ENCODE measurements at places on chromosomes 11 and 22.
A peak's percentile ranks its signal among the peaks of the same experiment; 100 is the strongest.

- peak; percentile 49 for DNase-seq
These were observed 1.1 kb upstream of the CEND1 start for GRCh38 chr11:790721-791564.

DNA sequence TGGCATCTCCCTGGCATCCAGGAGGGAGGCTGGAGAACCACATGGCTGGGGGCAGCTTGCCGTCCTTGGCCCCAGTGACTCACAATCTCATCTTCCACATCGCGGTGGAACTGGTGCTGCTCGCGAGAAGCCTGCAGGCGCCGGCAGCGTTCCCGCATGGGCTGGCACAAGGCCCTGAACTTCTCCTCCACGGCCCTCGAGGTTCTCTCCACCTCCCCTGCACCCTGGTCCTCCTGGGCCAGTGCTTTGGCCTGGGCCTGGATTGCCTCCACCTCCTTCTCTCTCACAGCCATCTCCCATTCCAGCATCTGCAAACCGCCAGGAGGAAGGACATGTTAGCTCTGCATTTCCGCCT lies 16.3 kb upstream of the RBM4B start:
- no peak for DNase-seq

GRCh38 chr22:37254867-37255233 lies 10.8 kb upstream of the RAC2 start:
- no peak for DNase-seq

- no peak for DNase-seq
These were observed 109.6 kb downstream of the CEP164 start for GRCh38 chr11:117437041-117437790.

DNA sequence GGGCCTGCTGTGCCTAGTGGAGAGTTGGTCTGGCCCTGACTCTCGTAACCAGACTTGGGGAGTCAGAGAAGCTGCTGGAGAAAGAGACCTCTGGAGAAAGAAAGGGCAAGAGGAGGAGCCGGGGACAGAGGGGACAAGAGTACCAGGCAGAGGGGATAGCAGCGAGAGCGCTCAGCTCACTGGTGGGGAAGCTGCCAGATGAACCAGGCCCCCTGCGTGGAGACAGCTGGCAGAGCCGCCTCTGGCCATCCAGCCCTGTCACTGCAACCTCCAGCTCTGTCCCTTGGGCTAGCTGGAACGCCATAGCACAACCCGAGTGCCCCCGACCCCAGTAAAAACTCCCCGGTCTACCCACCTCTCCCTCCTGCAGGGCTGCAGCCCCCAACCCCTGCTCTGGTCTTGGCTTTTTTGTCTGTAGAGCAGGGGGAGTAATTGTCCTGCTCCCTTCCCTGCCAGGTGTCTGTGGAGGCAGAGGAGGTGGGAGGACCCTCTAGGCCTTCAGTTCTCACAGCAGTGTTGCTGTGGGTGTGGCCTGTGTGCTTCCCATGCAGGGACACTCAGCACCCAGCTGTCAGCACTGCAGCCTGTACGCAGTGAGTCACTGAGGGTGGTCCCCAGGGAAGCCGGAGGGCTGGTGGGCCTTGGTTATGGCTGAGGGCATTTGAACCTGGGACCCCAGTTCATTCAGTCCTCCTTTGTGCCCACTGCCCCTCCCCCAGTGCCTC lies 4.8 kb upstream of the SUN2 start:
- DNase-seq = peak; percentile 37

- DNase-seq = no peak
These were observed 245.9 kb downstream of the MIAT start for GRCh38 chr22:26903030-26903856.

DNA sequence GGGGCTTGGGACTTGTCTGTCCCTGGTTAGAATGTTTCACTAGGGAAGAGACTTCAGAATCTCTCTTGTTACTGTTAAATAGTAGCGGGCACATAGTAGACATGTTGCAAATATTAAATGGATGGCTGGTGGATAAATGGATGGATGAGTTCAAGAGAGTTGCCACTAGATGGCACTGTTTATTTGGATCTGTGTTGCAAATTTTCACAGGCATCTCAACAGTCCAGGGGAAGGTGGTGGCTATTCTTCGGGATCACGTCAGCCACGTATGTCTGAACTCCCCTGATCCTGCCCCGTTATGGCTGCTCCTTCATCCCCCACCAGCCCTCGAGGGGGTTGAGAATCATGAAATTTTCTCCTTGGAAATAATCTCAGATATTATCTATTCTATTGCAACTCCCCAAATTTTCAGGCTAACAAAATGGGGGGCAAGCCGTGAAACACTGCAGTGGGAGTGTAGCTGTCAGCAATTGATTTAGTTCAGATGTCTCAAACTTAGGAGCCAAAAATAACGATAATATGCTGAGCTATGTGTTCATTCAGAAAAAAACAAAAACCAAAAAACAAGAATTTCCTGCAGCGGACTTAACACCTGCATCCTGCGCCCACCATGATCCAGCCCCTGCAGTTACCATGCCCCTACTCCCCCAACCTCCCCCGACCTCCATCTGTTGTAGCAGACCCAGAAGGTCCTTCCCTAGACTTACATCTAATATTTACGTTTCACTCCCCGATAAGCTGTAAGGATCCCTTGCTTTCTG lies 29.1 kb upstream of the BIRC3 start:
- DNase-seq = peak; percentile 81

DNA sequence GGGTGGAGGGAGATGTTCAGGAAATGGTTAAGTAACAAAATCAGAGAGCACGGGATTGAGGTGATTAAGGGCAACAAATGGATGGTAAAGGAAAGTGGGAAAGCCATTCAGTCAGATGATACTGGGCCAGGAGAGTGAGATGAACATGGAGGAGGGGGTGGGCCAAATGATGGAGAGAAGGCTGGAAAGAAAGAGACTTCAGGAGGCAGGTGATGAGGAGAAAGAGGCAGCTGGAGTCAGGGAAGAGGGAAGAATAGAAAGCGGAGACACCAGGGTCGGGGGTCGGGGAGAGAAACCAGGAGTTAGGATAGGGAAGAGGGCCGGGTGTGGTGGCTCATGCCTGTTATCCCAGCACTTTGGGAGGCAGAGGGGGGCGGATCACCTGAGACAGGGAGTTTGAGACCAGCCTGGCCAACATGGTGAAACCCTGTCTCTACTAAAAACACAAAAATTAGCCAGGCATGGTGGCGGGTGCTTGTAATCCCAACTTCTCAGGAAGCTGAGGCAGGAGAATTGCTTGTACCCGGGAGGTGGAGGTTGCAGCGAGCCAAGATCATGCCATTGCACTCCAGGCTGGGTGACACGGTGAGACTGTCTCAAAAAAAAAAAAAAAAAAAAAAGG lies 4.7 kb upstream of the KDM2A start:
- DNase-seq = no peak

DNA sequence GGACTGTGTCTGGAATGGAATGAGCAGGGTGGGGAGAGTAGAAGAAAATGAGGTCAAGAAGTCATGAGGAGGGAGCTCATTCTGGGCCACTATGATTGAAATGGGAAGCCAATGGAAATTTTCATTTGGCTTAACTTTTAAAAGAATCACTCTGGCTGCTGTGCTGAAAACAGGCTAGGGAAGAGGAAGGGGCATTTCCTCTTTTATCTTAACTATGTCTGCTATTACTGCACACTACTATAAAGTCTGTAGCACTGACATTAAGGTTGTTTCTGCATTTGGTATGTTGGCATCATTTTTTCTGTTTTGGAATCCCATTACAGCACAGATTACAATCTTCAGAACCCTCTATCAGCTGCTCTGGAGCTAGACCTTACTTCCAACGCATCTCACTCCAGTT lies 8.2 kb downstream of the PATL1 start:
- no peak for DNase-seq

GRCh38 chr22:45136594-45136993 lies 27.1 kb upstream of the NUP50 start:
- no peak for DNase-seq

- no peak for DNase-seq
These were observed 21.1 kb downstream of the MIF start for GRCh38 chr22:23915290-23915689.

- DNase-seq = peak; percentile 72
These were observed 38.2 kb upstream of the ABTB2 start for GRCh38 chr11:34395916-34396550.

DNA sequence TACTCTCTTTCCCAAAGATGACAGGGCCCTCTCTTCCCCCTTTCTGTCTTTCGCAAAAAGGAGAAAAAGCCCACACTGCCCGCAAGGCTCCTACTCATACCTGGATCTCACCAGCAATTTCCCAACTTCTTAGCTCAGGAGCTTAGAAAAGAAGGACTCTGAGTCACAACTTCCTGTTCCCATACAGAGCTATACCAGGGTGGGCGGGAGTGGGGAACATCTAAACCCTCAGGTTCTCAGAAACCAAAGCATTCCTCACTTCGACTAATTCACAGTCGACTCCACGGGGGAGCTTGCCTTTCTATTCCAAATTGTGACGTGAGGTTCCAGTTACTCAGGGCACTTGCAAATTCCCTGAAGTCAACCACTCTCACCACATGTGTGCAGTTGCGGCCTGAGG lies 61.9 kb downstream of the MTNR1B start:
- DNase-seq = peak; percentile 50

GRCh38 chr11:2248242-2248641 lies 22.1 kb downstream of the ASCL2 start:
- no peak for DNase-seq

- DNase-seq = peak; percentile 31
These were observed 21.1 kb upstream of the RDX start for GRCh38 chr11:110317516-110317932.

GRCh38 chr11:108536783-108537182 lies 38.6 kb upstream of the POGLUT3 start:
- no peak for DNase-seq

GRCh38 chr11:96254087-96254486 lies 88.9 kb downstream of the MAML2 start:
- peak; percentile 83 for DNase-seq

GRCh38 chr22:48244388-48245195 lies 1482.1 kb downstream of the TBC1D22A start:
- DNase-seq = no peak

- no peak for DNase-seq
These were observed 72.8 kb downstream of the SFI1 start for GRCh38 chr22:31569126-31569525.

GRCh38 chr11:70092959-70093715 lies 15.0 kb downstream of the ANO1 start:
- DNase-seq = no peak

DNA sequence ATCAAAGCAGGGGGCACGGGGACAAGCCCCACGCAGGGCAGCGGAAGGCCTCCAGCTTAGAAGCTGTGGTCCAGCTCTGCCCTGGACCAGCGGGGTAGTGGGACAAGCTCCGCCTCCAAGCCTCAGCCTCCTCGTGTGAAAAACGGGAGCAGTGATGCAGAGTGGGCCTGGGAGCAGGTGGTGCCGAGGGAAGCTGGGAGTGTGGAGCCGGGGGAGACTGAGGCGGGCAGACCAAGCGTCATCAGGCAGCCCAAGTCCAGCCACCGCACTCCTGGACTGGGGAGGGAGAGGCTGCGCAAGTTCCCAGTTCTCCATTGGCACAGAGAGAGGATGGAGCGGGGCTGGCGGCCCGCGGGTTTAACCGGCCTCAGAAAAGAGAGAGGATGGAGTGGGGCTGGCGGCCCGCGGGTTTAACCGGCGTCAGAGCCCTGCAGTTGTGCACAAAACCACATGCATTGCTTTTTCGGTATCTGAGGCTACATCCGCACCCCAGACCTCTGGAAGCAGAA lies 68.1 kb upstream of the PHF21B start:
- no peak for DNase-seq

DNA sequence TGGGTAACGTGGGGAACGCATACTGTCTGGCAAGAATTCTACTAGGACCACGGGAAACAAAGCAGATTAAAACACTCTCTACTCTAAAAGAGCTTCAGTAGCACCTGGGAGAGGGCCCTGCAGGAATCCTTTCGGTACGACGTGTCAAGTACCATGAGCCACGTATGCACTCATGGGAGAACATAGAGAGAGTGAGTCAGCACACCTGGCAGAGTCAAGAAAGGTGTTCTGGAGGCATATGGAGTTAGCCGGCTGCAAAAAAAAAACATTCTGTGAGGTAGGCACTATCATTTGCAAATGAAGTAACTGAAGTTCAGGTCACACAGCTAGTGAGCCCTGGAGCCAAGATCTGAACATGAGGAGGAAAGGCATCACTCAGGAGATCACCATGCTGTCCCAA lies 71.1 kb upstream of the BID start:
- no peak for DNase-seq

GRCh38 chr11:60905551-60906113 lies 753 bp downstream of the PRPF19 start:
- peak; percentile 56 for DNase-seq

DNA sequence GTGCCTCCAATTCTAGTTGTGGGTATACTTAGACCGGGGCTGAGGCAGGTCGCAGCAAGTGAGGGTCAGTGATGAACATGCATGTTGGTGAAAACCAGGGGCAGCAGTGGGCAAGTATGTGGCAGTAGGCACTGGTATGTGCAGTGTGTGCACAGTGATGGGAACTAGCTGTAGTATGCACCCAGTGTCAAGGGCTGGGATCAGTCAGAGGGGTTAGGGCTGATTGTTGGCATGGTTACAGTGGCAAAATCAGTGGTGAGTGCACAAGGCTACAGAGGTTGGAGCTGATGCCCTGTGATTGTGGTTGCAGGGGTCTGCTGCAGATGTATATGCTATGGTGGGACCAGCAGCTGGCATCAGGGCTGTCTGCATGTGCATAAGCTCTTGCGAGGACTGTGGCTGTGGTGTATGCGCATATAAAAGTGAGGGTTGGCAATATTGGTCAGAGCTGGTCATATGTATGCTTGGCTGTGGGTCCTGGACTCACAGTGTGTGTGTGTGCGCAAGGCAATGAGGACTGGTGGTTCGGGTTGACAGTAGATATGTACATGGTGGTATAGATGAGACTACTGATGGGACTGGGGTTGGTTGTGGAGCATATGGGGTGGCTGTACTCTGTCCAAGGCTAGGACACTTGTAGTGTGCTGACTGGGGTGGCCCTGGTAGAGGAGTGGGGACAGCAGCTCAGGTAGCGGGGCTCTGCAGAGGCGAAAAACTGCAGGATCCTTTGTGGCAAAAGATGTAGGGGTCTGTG lies 33.7 kb upstream of the CHORDC1 start:
- no peak for DNase-seq

- no peak for DNase-seq
These were observed 98.2 kb upstream of the PRR5 start for GRCh38 chr22:44603767-44604166.

DNA sequence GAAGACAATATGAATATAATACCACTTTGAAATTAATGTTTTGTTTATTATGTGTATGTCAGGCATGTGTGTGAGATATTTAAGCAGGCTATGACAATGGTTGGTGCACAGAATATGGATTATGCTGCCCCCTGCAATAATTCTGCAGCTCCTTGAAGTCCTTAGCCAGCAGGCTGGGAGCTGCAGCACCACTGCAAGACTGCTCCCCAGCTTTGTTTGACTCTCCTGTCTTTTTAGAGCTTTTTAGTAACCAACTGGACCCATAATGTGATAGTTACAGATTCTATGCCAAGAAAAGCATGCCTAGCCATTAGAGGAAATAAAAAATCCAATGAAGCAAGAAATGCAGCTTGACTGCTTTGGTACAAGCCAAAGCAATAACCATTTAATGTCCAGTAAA lies 535.1 kb downstream of the TMEM135 start:
- DNase-seq = no peak

DNA sequence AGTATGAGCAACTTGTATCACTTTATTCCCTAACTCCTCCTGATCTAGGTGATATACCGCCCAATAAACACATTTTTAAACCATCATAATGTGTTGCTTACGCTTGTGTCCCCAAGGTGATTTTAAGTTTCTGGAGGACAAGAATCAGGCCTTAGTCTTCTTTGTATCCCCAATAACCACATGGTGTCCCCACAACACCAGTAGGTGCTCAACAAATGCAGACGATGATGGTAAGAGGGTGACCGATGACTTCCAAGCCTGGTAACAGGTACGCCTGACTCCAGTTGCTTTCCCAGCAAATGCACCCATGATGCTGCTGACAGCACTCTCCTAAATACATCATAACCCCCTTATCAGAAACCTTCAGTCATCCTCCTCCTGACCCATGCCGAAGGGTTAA lies 64.2 kb downstream of the EFCAB6 start:
- DNase-seq = no peak

All from EH (cell line).